Right atrium auricular region (tissue), 2 donors: ENCODE measurements at places on chromosomes 16 and 17. TPM values are rescaled to one million over a fixed set of nuclear protein-coding genes. Genes with fewer than 3 reads are reported as not detected.
A peak's percentile ranks its signal among the peaks of the same experiment; 100 is the strongest.

Gene KRT33A
- not detected for total RNA-seq

Gene HASPIN
- total RNA-seq = not detected

- no peak for DNase-seq
Measured at GRCh38 chr17:33260638-33261037, 32.5 kb downstream of the ASIC2 start.

DNA sequence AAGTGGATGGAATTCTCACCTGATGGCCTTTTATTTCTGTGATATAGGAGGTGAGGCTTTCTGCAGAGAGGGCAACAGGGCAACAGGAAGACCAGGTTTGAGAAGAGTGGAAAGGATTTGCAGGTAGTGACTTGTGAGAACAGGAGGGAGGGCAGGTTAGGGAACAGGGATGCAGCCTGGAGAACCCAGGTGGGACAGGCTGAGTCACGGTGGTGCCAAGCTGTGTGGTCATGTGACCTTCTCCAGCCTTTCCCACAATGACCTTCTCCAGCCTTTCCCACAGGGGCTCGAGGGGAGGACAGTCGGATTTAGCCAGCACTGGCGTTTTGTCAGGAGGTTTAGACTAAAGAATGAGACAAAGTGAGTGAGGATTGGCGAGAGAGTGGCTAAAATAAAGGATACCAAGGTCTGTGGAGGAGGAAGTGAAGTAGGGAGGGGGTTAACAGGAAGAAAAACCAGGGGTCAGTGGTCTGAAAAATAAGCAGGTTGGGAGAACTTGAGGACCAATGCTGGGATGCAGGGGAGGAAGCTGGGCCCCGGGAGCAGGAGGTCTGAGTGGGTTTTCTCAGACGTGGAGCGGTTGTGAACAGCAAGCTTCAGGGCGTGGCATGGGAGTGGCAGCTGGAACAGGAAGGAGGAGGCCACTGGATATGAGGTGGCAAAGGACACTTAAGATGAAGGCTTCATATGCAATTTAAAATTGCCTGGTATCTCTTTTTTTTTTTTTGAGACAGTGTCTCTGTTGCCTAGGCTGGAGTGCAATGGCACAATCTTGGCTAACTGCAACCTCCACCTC lies 37.7 kb downstream of the DNAH2 start:
- DNase-seq = no peak

DNA sequence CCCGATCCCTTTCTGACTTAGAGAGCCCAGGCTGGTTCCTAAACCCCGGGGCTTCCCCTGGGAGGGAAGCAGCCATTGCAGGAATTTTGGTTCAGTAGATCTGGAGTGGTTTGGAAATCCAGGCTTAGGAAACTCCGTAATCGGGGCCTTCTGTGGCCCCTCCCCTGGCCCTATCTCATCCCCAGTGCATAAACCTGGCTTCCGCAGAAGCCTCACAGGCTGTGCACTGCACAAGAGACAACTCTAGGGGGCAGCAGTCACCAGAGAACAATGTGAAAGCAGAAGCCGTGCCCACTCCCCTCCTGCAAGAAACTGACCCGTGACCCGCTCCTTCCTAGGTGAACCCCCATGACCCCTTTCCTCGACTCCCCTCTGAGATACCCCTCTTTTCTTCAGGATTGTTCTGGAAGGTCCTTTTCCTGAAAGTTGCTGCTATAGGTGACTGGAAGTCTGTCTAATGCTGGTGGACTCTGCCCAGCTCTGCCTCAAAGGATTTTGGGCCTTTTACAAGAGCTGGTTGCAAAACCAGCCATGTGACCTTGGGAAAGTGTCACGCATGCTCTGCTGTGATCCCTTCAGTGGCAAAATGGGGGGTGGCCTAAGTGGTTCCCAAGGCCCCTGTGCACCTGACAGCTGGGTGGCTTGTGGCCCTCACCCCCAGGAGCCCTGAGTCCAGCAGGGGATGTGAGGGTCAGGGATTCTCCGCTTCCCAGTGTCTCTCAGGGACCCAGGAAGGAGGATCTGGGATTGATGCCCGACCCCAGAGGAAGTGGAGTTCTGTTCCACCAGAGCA lies 14.4 kb downstream of the GUCY2D start:
- DNase-seq = peak; percentile 64

DNA sequence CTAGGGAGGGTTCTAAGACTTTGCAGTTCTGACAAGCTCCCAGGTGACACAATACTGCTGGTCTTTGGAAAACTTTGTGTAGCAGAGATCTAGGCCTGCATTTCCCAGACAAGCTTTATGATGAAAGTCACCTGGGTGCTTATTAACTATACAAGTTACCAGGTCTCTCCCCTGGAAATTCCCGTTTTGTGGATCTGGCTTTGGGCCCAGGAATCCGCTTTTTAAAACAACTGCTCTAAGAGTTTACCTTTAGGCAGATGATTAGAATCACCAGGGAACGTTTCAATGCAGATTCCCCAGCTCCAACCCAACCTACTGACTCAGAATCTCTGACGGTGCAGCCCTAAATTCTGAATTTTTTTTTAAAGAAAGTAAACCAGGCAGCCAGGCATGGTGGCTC lies 36.3 kb downstream of the MYH3 start:
- no peak for DNase-seq
